Neural progenitor cell (in vitro differentiated cells): ENCODE measurements at places on chromosomes 4 and X. TPM values are rescaled to one million over a fixed set of nuclear protein-coding genes. Genes with fewer than 3 reads are reported as not detected.
A peak's percentile ranks its signal among the peaks of the same experiment; 100 is the strongest.

- no peak for DNase-seq
- no peaks in the 10 kb centered on the region for H3K36me3 ChIP-seq
- H3K27ac ChIP-seq, result no peak overlapping the region
- H3K27me3 ChIP-seq, result no peaks in the 10 kb centered on the region
Observed at GRCh38 chr4:82473621-82474164, 43.3 kb downstream of the ENOPH1 start.

DNA sequence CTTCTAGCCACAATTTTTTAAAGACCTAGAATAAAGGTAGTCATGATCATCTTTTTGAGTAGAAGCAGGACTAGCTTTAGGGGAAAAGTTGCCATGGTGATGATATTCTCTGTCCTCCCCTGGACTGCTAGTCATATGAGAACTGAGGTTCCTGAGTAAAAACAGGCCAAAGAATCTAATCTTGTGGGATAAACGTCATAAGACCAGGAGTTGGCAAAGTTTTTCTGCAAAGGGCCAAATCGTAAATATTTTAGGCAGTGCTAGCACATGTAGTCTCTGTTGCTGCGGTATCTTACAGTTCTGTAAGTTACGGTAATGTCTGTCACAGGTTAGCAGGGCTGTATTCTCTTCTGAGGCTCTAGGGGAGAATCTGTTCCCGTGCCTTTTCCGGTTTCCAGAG, 3.4 kb downstream of the PRPS2 start:
- peaks cover 14% of the 10 kb centered on the region for H3K27me3 ChIP-seq
- no peaks in the 10 kb centered on the region for H3K4me1 ChIP-seq
- DNase-seq, result no peak
- no peak overlapping the region for H3K27ac ChIP-seq
- H3K4me3 ChIP-seq, result no peak overlapping the region

DNA sequence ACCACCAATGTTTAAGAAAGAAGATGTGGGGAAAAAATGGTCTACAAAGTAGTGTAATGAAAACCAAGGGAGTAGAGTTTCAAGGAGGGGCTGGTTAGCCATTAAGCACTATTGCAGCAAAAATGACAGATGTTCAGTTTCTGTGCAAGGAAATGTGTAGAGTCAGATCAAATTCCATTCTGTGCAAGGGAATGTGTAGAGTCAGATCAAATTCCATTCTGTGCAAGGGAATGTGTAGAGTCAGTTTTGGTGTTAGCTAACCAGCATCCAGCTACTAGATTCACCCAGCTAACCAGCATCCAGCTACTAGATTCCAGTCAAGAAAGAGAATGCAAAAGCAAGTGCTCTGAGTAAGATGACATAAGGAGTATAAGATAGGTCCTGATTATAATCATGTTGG, 208.8 kb downstream of the COX18 start:
- no peak for DNase-seq
- no peaks in the 10 kb centered on the region for H3K36me3 ChIP-seq
- H3K4me1 ChIP-seq, result no peaks in the 10 kb centered on the region
- no peaks in the 10 kb centered on the region for H3K27me3 ChIP-seq
- no peak overlapping the region for H3K27ac ChIP-seq

DNA sequence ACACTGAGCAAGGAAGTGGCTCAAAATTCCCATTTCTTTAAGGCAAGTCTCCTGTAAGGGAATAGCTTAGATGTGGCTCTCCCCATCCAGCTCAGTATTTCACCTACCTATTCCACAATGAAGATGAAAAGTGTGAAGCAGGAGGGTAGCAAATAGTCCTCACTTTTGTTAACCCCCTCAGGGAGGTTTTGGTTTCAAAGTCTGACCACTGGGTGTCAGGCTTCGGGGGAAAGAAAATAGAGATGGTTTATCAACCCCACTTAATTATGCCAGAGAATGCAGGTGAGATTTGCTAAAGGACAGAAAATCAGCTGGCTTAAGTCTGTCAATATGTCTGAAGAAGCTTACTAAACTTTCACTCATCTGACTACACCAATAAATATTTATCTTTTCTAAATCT, 69.5 kb downstream of the DHX15 start:
- no peak for DNase-seq

HERC3 gene
- 2.3 and 4.1 TPM in 2 replicates for total RNA-seq

DNA sequence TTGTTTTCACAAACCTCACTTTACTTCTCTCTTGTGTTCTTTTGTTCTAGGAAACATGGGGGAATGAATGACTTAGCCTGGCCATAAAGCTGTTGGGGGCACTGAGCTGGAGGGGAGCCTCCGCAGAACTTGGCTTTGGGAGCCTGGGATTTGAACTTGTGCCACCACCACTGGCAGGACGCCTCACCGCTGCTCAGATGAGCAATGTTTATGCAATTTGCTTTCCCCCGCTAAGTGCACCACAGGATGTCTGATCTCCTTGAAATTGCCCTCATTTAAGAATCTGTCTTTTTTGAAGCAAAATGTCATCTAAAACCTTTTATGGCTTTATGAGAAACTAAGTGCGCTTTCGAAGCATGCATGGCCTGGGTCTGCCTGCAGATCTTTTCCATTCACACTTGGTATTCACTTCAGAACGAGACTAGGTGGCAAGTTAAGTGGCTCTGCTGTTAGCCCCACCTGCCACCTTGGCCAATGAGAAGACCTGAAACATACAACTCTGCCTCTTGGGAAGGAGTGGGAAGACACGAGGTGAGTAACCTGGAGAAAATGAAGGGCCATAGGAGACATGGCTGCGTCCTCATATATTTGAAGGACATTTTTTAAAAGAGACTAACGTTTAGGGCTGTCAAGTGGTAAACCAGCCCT, 119.3 kb downstream of the LDB2 start:
- no peaks in the 10 kb centered on the region for H3K27me3 ChIP-seq
- H3K4me1 ChIP-seq, result peaks cover 9% of the 10 kb centered on the region
- H3K36me3 ChIP-seq, result no peaks in the 10 kb centered on the region

- no peaks in the 10 kb centered on the region for H3K27me3 ChIP-seq
- no peak overlapping the region for H3K4me3 ChIP-seq
- no peak for DNase-seq
- H3K36me3 ChIP-seq, result no peaks in the 10 kb centered on the region
- no peak overlapping the region for H3K27ac ChIP-seq
Observed at GRCh38 chr4:157300701-157301100, 80.2 kb downstream of the GRIA2 start.

DNA sequence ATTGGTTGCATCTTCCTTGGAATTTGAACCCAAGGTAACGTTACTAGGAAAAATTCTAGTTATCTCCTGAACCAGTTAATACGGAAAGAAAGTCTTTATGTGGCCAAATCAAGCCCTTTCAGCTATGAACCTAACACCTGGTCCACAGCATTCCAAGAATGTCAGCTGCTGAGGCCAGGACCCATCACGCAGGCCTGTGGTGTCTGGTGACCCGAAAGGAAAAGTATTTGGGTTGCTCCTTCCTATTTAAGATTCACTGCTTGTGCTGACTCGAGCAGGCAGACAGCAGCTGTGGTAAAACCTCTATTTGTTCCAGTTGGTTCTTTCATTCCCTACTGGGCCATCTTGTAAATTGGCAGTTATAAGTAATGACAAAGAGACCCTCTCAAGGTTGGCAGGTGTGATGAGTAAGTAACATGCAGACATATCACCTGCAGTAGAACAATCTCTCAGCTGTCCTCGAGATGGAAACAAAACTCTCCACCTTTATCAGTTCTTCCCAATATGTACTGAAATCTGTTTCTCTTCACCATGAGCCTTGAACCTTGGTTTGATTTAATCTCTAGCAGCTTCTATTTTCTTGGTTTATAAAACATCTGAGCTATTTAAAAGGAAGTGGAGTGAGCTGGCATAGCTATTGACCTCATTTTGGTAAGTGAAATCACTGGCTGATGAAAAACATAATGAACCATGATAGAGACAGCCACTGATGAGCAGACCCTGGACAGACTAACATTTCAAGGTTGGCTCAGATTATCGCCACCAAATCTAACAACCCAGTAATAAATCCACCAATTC, 182.1 kb upstream of the SMIM31 start:
- no peak overlapping the region for H3K4me3 ChIP-seq
- peak; percentile 42 for DNase-seq
- H3K4me1 ChIP-seq, result peaks cover 6% of the 10 kb centered on the region
- no peaks in the 10 kb centered on the region for H3K27me3 ChIP-seq

DNA sequence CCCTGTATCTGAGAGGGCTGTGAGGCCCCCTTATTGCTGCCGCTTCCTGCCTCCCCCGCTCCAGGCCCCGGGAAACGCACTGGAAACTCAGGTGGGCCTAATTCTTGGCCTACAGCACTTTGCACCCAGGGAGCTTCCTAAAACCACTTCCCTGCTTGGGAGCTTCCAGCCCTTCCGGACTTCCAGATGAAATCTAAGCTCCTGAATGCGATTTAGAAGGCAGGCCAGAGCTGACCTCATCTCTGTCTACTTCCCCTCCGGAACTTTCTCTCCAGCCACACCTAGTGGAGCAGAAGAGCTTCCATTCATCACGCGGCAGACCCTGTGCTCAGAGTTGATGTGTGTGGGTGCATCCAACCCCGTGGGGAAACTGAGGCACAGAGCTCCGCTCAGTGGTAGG, 84.2 kb downstream of the SORCS2 start:
- no peak overlapping the region for H3K4me3 ChIP-seq
- H3K4me1 ChIP-seq, result peaks cover 19% of the 10 kb centered on the region
- H3K27me3 ChIP-seq, result no peaks in the 10 kb centered on the region
- no peaks in the 10 kb centered on the region for H3K36me3 ChIP-seq
- H3K27ac ChIP-seq, result no peak overlapping the region

- DNase-seq, result no peak
- H3K27me3 ChIP-seq, result no peaks in the 10 kb centered on the region
- H3K27ac ChIP-seq, result no peak overlapping the region
- no peaks in the 10 kb centered on the region for H3K4me1 ChIP-seq
- H3K4me3 ChIP-seq, result no peak overlapping the region
- H3K36me3 ChIP-seq, result no peaks in the 10 kb centered on the region
Observed at GRCh38 chr4:106355193-106355592, 13.4 kb downstream of the GIMD1 start.

DNA sequence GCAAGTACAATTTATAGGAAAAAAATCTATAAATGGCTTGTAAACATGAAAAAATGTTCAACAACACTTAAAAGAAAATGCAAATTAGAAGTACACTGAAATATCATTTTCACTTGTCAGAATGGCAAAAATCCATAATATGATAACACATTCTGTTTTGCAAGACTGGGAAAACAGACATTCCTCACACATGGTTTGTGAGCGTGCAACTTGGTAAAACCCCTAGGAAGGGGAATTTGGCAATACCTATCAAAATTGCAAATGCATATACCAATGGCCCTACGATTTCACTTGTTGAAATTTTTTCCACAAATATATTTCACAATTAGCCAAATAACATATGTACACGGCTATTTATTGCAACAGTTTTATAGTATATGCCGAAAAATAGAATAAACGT, 31.4 kb downstream of the TBC1D9 start:
- no peak for DNase-seq
- H3K27me3 ChIP-seq, result no peaks in the 10 kb centered on the region
- no peak overlapping the region for H3K27ac ChIP-seq
- no peak overlapping the region for H3K4me3 ChIP-seq

DNA sequence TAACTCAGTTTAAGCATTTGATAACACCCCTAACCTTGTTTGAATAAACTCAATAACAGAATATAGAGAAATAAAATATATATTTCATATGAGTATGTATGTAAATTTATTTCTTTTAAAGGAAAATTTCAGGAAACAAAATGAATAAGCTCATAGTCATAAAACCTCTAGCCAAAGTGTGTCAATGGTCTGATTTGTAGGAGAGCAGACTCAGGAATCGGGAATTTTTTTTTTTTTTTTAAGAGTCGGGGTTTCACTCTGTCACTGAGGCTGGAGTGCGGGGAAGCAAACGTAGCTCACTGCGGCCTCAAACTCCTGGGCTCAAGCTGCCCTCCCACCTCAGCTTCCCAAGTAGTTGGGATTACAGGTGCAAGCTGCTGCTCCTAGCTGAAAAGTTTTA, 2.4 kb downstream of the PKD2 start:
- H3K4me1 ChIP-seq, result peaks cover 34% of the 10 kb centered on the region
- H3K4me3 ChIP-seq, result peak overlapping the region; percentile 65
- H3K27me3 ChIP-seq, result peaks cover 22% of the 10 kb centered on the region
- H3K36me3 ChIP-seq, result no peaks in the 10 kb centered on the region

DNA sequence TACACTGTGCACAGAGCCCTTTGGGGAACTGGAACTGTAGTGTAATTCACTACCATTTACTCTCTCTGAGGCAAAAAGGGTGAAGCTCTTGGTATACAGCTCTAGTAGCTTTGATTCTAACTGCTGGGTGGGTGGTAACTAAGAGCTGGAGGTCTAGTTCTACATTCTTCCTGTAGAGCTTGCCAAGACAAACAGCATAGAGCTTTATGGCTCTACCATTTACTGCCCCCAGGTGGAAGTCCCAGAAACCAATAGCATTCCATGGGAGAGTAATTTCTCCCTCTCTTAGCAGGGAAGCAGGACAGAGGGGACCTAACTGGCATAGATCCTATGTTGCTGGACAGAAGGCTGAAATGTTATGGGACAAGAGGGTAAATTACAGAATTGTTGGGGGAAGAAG, 26.7 kb downstream of the HDAC8 start:
- H3K4me1 ChIP-seq, result no peaks in the 10 kb centered on the region
- H3K27ac ChIP-seq, result no peak overlapping the region
- H3K4me3 ChIP-seq, result no peak overlapping the region
- H3K27me3 ChIP-seq, result no peaks in the 10 kb centered on the region
- H3K36me3 ChIP-seq, result no peaks in the 10 kb centered on the region

- no peak overlapping the region for H3K27ac ChIP-seq
- no peaks in the 10 kb centered on the region for H3K36me3 ChIP-seq
- H3K27me3 ChIP-seq, result no peaks in the 10 kb centered on the region
- peaks cover 10% of the 10 kb centered on the region for H3K4me1 ChIP-seq
- DNase-seq, result no peak
- H3K4me3 ChIP-seq, result no peak overlapping the region
Observed at GRCh38 chr4:110032603-110033002, 119.9 kb downstream of the EGF start.

MAML3 gene
- 13.5 and 14.4 TPM in 2 replicates for total RNA-seq

DNA sequence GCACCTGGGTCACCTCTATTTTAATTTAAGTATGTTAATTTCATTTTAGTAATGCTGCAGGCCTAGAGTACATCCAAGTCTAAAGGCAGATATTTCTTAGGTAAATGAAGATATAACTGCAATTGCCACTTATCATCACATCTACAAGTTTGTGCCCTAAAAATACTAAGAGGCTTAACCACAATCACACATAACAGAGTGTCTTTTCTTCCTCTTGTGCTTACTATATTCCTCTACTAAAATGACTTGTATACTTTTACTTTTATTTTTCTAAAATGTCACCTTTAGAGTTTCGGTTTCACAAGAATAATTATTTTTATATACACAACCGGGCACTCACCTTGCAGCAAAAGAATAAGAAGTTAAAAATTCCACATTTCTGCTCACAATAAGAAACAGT, 77.9 kb downstream of the EFHC2 start:
- H3K36me3 ChIP-seq, result no peaks in the 10 kb centered on the region
- H3K4me3 ChIP-seq, result no peak overlapping the region
- DNase-seq, result no peak

STBD1 gene
- total RNA-seq, result 2.5 and 5.4 TPM in 2 replicates
